ENCODE measurements at places on chromosomes 2 and 18.

DNA sequence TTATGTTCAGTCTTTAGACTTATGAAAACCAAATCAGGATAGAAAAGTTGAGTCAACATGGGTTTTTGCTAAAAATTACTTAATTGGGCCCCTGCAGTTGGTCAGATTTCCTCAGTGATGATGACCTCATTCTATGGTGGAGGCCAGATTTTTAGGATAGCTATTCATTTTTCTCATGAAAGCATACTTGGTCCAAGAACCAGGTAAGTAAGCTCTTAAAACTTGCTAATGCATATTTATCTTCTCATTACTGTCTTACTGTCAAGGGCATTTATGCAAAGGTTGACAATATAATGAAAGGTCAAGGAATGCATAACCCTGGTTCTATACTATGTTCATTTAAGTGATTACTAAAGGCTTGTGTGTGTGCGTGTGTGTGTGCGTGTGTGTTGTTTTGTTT, 650.6 kb downstream of the SATB2 start:
- DNase-seq = no peak

DNA sequence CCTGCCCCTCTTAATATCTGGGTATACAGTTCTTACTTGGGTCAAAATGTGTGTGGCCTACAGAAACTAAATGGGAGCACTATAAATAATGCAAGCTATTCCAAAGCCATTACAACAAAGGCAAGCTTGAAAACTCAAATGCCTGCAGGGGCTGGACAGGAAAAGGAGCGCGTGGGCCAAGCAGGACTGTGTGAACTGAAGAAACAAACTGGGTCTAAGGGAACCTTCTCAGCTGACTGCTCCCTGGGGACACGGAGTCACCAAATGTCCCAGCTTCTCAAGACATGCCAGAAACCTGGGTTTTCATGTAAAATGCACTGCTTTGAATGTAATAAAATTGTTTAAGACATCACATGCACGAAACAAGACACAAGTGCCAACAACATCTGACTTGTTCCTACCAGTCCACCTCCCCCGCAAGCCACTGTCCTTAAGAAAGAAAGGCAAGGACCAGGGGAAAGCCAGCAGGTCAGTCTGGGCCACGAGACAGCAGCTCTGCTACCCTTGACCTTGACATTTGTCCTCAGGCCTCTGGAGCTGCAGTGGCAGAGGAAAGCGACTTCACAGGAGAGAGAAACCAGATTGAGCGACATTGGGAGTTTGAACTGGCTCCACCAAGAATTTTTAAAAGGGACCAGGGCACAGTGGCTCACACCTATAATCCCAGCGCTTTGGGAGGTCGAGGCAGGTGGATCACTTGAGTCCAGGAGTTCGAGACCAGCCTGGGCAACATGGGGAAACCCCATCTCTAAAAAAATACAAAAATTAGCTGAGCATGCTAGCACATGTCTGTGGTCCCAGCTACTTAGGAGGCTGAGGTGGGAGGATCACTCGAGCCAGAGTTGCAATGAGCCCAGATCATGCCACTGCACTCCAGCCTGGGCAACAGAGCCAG, 89.7 kb upstream of the SH3BP4 start:
- DNase-seq = no peak

DNA sequence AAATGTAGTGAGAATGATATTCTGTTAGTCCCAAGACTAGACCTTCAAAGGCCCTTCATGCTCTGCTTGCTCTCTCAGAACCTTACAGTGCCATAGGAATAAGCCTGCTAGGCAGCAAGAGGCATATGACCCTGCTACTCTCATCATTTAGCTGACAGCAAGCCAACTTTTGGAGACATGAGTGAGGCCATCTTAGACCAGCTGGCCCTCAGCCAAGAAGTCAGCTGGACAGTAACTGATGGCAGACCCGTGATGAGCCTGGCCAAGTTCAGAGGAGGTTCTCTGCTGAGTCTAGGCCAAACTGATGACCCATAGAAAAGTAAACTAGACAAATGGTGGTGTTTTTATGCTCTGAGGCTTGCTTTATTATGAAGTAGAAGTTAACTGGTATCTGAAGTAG, 82.6 kb downstream of the C18orf54 start:
- DNase-seq = no peak

DNA sequence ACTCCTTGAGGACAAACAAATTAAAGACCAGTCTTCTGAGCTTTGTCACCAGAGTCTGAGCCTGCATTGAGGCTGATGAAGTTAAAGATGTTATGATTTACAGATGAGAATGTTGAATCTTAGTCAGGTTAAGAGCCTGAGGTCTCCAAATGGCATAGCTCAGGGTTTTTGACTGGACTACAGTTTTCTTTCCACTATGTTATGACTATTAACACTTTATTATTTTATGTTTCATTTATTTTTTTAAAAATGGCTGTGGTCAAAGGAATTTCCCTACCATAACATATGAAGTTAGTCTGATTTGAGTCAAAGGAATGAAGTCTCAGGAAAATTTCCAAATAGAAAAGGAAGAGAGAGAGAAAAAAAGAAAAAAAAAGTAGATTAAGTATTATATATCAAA, 39.7 kb upstream of the CWC22 start:
- DNase-seq = no peak

DNA sequence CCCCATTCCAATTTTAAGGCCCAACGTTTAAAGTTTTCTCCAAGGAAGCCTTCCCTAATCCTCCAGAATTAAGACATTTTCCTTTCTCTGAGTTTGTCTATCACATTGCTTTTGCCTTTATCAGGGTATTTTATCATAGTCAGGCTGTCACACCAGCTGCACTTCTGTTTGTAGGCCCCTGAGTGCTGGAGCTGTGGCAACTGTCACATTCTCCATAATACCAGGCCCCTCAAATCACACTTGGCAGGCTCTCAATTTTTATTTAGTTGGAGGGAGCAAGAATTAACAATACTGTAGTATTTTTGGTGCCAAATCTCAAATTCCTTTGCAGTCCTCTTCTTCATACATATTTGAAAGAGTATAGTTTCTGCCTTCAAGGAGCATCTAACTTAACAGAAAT, 122.2 kb downstream of the FSHR start:
- no peak for DNase-seq

DNA sequence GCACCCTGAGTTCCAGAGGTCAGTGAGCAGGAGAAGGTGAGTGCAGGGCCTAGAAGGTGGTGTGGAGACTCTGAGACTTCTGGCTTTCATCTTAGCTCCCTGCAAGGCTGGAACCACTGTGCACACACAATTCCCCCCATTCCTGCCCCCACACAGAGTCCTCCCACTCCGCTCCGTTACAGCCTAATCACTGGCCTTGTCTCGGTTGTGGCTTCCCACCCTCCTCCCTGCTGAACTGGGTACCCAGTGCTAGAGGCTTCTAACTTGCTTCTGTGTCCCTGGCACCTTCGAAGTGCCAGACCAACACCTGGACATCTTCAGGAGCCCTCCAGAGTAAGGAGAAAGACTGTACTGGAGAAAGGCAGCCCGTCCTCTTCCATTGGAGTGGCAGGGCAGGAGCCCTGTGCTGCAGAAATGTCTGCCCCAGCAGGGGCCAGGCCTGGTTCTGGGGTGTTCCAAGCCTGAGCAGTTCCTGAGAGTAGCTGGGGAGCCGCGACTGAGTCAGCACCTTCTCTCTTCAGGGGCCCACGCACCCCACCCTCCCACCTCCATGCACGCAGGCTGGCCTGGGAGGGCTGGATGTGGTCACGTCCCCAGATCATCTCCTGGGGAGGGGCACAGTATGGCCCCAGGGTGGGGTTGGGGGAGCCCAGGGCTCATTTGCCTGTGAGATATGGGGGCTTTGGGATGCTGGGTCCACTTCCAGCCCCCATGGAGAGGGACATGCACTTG, 23.4 kb downstream of the CROCC2 start:
- peak; percentile 3 for DNase-seq

DNA sequence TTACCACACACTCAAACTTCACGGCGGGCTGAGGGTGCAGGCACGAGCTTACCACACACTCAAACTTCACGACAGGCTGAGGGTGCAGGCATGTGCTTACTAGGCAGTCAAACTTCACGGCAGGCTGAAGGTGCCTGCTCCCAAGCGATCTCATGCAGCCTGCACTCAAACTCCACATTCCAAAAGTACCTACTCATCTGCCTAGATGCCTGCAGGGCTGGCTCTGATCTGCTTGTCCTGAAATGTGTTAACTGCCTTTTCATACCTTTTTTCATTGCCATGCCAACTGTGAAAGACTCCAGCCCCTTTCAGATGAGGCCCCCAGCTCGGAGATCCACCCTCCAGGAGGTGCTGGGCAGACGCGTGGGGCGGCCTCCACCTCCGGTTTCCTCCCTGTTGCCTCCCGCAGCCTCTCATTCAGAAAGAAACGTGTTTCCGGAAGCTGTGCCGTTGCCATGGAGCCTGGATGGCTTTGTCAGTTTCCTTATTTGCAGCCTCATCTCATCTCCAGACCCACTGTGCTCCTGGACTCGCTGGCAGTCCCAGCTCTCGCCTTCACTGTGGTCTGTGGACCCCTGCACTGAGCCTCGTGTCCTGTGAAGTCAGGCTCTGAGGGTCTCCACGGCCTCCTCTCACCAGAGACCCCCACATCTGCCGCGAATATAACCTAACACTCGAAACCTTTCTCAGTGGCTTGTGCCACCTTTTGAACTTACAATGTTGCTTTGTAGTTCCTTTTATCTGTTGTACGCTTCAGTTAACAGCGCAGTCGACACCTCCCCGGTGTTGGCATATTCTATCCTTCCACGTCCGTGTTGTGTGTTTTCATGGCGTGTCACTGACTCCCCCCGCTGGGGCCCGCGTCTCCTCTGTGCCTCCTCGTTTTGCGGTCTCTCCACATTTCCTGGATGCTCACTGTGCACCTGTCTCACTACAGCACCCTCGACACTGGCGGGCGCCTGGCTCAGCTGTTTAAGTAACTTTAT, 106.1 kb upstream of the ALKAL2 start:
- DNase-seq = peak; percentile 39

- DNase-seq = no peak
These were observed 3.7 kb upstream of the DIPK1C start for GRCh38 chr18:74460825-74461224.

DNA sequence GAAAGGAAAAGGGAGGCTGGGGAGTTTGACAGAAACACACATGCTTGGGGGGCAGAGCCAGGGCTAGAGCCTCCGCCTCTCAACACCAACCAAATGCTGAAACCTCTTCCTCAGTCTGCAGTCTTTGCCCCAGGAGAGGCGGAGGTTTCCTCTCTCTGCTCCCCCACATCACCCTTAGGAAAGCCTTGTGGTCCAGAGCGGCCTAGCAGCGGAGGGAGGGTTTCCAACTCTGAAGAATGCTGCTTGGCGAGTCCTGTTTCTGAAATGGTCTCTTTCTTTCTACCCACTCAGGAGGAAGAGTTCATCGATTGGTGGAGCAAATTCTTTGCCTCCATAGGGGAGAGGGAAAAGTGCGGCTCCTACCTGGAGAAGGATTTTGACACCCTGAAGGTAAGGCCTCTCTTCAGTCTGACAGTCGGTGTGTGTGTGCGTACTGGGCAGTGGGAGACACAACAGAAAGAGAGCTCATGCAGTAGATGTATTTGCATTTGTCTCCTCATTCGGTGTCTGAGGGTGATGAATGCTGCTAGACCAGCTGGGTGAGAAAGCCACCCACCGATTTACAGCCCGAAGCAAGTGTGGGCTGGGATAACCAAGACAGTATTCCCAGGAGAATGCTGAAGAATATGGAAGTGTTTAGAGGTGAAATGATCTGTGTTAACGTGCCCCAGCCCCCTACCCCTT, 190.5 kb downstream of the DYSF start:
- no peak for DNase-seq

- peak; percentile 23 for DNase-seq
These were observed 162.7 kb upstream of the ETAA1 start for GRCh38 chr2:67234440-67234839.

DNA sequence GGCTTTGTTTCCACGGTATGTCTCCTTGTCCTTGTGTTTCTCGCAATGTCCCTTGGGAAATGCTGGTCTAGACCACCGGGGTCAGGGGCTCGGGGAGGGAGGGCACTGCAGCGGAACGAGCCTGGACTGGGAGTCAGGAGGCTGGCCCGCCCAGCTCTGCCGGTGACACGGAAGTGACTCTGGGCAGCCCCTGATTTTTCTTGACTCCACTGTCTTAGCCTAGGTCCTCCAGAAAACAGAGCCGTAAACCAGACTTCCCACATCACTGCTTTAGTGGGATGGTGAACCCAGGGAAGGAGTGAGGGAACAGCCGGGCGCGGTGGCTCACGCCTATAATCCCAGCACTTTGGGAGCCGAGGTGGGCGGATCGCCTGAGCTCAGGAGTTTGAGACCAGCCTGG, 144.2 kb downstream of the ASB1 start:
- no peak for DNase-seq

DNA sequence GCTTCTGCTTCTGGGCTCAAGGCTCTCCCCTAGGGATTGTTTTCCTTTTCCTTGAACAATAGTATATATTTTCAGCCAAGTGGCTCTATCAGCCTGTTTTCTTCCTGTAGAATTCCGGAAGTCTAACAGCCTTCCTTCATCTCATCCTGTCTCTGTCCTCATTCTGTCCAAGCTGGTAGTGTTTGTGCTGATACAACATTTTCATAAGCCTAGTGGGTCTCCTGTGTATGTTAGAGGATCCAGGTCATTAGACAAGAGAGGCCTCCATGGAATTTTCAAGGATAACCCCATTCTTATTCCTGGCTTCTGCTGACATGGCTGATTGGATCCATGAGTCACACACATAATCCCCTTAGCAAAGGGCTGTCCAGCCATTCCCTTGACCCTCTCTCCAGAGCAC, 467.6 kb downstream of the PTPRM start:
- DNase-seq = no peak

DNA sequence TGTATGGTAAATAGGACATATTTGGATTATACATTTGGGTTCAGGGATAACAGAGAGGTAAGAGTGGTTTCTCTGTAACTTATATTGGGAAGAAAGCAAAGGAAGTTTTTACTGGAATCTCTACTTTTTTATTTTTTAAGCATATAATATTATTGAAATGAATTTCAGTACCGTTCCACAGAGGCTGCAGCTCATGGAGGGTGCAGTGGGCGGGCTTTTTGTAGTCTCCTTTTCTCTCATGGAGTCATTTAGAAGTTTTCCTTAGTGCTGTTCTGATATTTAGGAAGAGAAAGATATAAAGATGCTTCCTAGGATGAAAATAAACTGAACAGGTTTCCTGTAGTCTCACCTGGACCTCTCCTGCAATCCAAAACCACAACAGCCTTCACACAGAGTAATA, 1153.3 kb upstream of the TMEFF2 start:
- no peak for DNase-seq

DNA sequence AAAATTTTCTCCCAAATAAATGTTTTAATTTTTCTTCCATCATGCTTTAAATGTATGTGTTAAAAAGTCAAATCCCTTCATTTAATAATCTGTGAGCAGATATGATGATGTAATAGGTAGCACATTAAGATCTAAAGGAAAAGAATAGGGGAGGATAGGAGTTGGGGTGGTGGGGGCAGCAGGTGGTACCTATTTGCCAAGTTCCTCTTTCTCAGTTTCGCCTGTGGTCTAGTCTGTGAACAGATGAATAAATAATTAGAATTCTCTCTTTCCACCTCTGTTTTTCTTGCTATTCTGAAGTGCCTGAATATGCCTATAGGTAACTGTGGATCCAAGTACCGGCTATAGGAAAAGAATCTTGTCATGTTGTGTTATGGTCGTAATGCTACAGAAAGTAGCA, 152.5 kb downstream of the NRXN1 start:
- DNase-seq = no peak
